Right lobe of liver (tissue), 6 donors: ENCODE measurements at places on chromosomes 1 and 21. TPM values are rescaled to one million over a fixed set of nuclear protein-coding genes. Genes with fewer than 3 reads are reported as not detected.
A peak's percentile ranks its signal among the peaks of the same experiment; 100 is the strongest.

The CHODL gene
- total RNA-seq = not detected

The S100A9 gene
- 34.3 TPM for total RNA-seq

The ATP1A4 gene
- not detected for total RNA-seq

The SLC45A3 gene
- total RNA-seq = 27.0 TPM

The RCSD1 gene
- total RNA-seq = 4.9 TPM

DNA sequence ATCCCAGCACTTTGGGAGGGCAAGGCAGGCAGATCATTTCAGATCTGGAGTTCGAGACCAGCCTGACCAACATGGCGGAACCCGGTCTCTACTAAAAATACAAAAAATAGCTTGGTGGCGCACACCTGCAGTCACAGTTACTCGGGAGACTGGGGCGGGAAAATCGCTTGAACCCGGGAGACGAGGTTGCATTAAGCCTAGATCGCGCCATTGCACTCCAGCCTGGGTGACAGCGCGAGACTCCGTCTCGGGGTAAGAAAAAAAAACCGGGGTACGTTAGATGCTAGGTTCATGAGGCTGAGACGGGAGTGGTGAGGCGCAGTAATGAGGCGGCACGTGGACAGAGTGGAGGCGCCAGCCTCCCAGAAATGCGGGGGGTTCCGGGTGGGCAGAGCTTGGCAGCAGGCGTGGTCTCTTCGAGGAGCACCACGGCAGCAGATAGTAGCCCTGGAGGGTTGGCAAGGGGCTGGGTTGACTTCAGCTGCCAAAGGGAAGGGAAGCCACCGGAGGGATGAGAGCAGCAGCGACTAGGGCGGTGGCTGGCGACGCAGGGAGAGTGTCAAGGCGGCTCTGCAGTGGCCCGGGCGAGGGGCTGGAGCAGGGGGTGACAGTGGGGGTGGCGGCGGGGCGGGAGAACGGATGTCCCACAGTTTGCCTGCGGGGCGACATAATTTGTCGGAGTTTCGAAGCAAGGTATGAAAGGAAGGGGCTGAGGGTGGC lies 832 bp downstream of the MRPL20 start:
- no peaks in the 10 kb centered on the region for H3K4me1 ChIP-seq
- H3K4me3 ChIP-seq = peak overlapping the region; percentile 92
- H3K27ac ChIP-seq = peak overlapping the region; percentile 82
- no peaks in the 10 kb centered on the region for H3K36me3 ChIP-seq
- no peak for DNase-seq

DNA sequence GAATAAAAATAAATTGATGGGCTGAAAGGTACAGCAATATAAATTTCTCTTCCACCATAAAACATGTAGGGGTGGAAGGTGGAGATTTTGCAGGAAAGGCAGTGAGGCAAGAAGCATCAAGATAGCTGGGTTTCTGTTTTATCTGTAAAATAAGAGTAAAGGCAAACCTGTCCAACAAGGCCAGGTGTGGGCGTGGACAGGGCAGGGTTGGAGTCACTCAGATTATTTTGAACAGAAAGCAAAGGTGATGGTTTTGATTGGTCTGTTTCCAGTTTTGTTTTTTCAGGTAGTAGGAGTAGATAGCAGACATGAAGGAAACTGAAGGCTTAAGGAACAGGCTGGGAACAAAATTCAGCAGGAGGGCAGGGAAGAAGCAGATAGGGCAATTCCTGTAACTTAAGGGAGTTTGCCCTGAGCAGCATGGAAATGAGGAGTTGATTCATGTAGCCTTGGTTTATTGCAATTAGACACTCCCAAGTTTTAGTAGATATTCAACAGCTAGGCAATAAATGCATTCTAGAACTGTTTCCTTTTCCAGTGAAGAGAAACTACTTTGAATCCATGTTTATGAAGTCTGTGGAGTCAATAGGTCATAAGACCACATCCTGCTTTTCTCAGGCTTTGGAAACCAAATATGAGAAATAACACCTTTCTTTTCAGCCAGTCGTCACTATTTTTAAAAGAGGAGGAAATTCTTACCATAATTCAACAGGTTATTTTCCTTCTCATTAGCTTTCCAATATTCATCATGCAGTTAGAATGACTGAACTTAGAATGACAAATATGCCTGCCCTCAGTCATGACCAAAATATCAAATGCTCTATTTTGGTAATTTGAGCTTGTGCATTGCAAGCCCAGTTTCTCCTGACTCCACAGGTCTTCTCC lies 38.7 kb upstream of the CD55 start:
- H3K27ac ChIP-seq = no peak overlapping the region
- DNase-seq = no peak
- no peaks in the 10 kb centered on the region for H3K36me3 ChIP-seq
- no peaks in the 10 kb centered on the region for H3K27me3 ChIP-seq

GRCh38 chr1:159949981-159950381 lies 4.1 kb downstream of the SLAMF9 start:
- DNase-seq = peak; percentile 23
- no peaks in the 10 kb centered on the region for H3K36me3 ChIP-seq
- H3K27me3 ChIP-seq = no peaks in the 10 kb centered on the region
- no peaks in the 10 kb centered on the region for H3K4me1 ChIP-seq
- no peak overlapping the region for H3K4me3 ChIP-seq
- no peak overlapping the region for H3K27ac ChIP-seq

GRCh38 chr1:173360487-173361063 lies 116.6 kb upstream of the PRDX6 start:
- no peak overlapping the region for H3K4me3 ChIP-seq
- H3K27me3 ChIP-seq = no peaks in the 10 kb centered on the region
- H3K27ac ChIP-seq = no peak overlapping the region
- DNase-seq = no peak

DNA sequence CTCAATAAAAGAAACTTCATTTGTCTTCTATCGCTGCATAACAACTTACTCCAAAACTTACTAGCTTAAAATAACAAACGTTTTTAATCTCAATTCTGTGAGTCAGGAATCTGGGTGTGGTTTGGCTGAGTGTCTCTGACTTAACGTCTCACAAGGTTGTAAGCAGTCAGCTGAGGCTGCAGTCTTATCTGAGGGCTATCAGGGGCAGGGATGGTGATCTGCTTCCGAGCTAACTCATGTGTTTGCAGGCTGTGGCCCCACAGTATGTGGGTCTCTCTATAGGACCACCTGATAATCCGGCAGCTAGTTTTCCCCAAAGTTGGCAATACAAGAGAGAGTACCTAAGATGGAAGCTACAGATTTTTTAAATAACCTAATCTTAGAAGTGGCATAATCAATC lies 234.2 kb upstream of the FGGY start:
- no peak for DNase-seq
- H3K27ac ChIP-seq = no peak overlapping the region
- H3K4me3 ChIP-seq = no peak overlapping the region
- no peaks in the 10 kb centered on the region for H3K27me3 ChIP-seq
- H3K4me1 ChIP-seq = no peaks in the 10 kb centered on the region

DNA sequence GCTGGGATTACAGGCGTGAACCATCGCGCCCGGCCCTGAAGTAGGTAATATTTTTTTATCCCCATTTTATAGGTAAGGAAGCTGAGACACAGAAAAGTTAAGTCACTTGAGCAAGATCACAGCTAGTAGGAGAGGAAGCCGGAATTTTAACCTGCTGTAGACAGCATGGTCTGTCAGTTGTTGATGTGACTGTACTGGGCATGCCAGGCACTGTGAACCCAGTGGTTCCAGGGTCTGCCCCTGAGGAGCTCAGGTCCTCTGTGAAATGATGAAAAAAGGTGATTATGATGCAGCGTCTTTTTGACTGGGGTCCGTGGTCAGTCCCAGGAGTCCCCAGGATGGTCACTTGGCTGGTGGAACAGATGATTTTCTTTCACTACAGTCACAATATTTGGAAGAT lies 16.7 kb upstream of the FABP3 start:
- no peak for DNase-seq
- H3K4me1 ChIP-seq = peaks cover 3% of the 10 kb centered on the region
- H3K27me3 ChIP-seq = no peaks in the 10 kb centered on the region
- no peaks in the 10 kb centered on the region for H3K36me3 ChIP-seq
- H3K27ac ChIP-seq = no peak overlapping the region
- no peak overlapping the region for H3K4me3 ChIP-seq

- no peak overlapping the region for H3K4me3 ChIP-seq
- DNase-seq = no peak
- no peak overlapping the region for H3K27ac ChIP-seq
- no peaks in the 10 kb centered on the region for H3K4me1 ChIP-seq
- no peaks in the 10 kb centered on the region for H3K36me3 ChIP-seq
Measured at GRCh38 chr1:238232084-238232710, 341.5 kb upstream of the ZP4 start.

- H3K4me1 ChIP-seq = no peaks in the 10 kb centered on the region
- no peak overlapping the region for H3K27ac ChIP-seq
- peak; percentile 29 for DNase-seq
- no peaks in the 10 kb centered on the region for H3K27me3 ChIP-seq
Measured at GRCh38 chr1:109787211-109787844, 23.6 kb upstream of the EPS8L3 start.

- H3K27me3 ChIP-seq = no peaks in the 10 kb centered on the region
- H3K4me1 ChIP-seq = no peaks in the 10 kb centered on the region
- no peaks in the 10 kb centered on the region for H3K36me3 ChIP-seq
- H3K27ac ChIP-seq = no peak overlapping the region
- no peak for DNase-seq
Measured at GRCh38 chr1:117146575-117147340, 25.2 kb upstream of the TRIM45 start.

- H3K4me3 ChIP-seq = no peak overlapping the region
- H3K27ac ChIP-seq = no peak overlapping the region
- no peaks in the 10 kb centered on the region for H3K4me1 ChIP-seq
- DNase-seq = no peak
Measured at GRCh38 chr1:229410692-229411433, 23.0 kb downstream of the ACTA1 start.

- no peak overlapping the region for H3K27ac ChIP-seq
- H3K4me3 ChIP-seq = no peak overlapping the region
- H3K4me1 ChIP-seq = no peaks in the 10 kb centered on the region
- H3K36me3 ChIP-seq = no peaks in the 10 kb centered on the region
Measured at GRCh38 chr1:24639881-24640280, 3.2 kb upstream of the SRRM1 start.

GRCh38 chr21:40972151-40972550 lies 125.2 kb upstream of the DSCAM start:
- no peaks in the 10 kb centered on the region for H3K36me3 ChIP-seq
- H3K27ac ChIP-seq = no peak overlapping the region
- H3K4me1 ChIP-seq = no peaks in the 10 kb centered on the region

DNA sequence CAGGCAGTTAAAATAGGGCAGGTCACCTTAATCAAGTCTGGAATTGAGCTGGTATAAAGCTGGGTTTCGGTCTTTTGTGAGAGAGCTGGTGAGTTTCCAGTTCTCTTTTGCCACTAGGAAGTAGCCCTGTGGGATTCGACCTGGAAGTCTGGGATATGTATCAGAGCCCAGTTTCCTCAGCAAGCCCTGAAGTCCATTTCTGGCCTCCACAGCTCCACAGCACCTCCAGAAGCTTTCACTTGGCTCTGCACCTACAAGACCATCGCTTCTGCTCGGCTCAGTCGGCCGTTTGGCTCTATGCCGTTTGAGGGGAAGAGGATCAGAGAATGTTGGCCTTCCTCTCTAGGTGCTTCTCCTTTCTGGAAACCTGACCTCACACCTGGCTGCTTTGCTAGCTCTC lies 148.0 kb downstream of the GALNT2 start:
- peak overlapping the region; percentile 28 for H3K27ac ChIP-seq
- no peaks in the 10 kb centered on the region for H3K27me3 ChIP-seq
- H3K4me1 ChIP-seq = peaks cover 2% of the 10 kb centered on the region
- no peak overlapping the region for H3K4me3 ChIP-seq
- DNase-seq = no peak

GRCh38 chr1:119651133-119651532 lies 3.1 kb upstream of the ZNF697 start:
- H3K4me1 ChIP-seq = no peaks in the 10 kb centered on the region
- H3K27ac ChIP-seq = no peak overlapping the region
- no peaks in the 10 kb centered on the region for H3K27me3 ChIP-seq
- no peak overlapping the region for H3K4me3 ChIP-seq
- DNase-seq = no peak

DNA sequence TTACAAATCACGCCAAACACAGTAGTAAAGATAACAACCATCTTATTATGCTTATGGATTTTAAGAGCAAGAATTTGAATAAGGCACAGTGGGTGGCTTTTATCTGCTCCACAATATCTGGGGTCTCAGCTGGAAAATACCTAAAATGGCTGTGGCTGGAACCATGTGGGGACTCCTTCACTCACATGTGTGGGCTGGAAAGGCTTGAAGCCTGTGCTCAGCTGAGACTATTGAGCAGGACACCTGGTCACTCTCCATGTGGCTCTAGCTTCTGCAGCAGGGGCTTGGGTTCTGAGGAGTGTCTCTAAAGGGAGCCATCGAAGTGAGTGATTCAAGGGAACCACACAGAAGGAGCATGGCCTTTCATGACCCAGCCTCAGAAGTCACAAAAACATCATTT lies 239.6 kb upstream of the B3GALT2 start:
- H3K27me3 ChIP-seq = no peaks in the 10 kb centered on the region
- no peak for DNase-seq
- H3K36me3 ChIP-seq = no peaks in the 10 kb centered on the region

DNA sequence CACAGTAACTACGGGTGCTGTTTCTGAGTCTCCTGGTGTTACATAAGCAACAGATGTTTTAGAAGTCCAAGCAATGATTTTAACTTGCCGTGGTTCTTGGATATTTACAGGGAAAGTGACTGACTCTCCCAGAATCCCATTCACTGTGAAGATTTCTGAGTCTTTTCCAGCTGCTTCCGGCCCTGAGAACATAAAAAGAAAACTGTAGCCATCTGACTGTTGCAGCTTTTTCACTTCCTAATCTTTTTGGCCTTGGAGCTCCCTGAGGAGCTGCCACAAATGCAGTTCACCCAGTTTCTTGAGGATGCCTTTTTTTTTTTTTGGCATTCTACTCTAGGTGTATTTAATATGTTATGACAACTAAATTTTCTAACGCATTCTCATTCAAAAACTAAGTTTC lies 13.7 kb downstream of the CD84 start:
- H3K4me1 ChIP-seq = no peaks in the 10 kb centered on the region
- no peaks in the 10 kb centered on the region for H3K27me3 ChIP-seq
- DNase-seq = no peak
- no peak overlapping the region for H3K27ac ChIP-seq
- H3K4me3 ChIP-seq = no peak overlapping the region
- no peaks in the 10 kb centered on the region for H3K36me3 ChIP-seq

- no peaks in the 10 kb centered on the region for H3K27me3 ChIP-seq
- no peaks in the 10 kb centered on the region for H3K36me3 ChIP-seq
- no peak overlapping the region for H3K4me3 ChIP-seq
- peak overlapping the region; percentile 8 for H3K27ac ChIP-seq
Measured at GRCh38 chr1:65209005-65209885, 61.2 kb downstream of the AK4 start.

GRCh38 chr1:183566026-183566425 lies 24.2 kb downstream of the NCF2 start:
- H3K4me1 ChIP-seq = no peaks in the 10 kb centered on the region
- DNase-seq = no peak
- H3K27me3 ChIP-seq = no peaks in the 10 kb centered on the region
- H3K4me3 ChIP-seq = no peak overlapping the region
- peaks cover 2% of the 10 kb centered on the region for H3K36me3 ChIP-seq

GRCh38 chr1:48858200-48858920 lies 81.7 kb upstream of the BEND5 start:
- no peaks in the 10 kb centered on the region for H3K36me3 ChIP-seq
- H3K4me1 ChIP-seq = no peaks in the 10 kb centered on the region
- H3K27me3 ChIP-seq = no peaks in the 10 kb centered on the region
- no peak overlapping the region for H3K27ac ChIP-seq
- no peak for DNase-seq
- no peak overlapping the region for H3K4me3 ChIP-seq
